G401 (cell line): ENCODE measurements at places on chromosomes 6 and 20. TPM values are rescaled to one million over a fixed set of nuclear protein-coding genes. Genes with fewer than 3 reads are reported as not detected.

DNA sequence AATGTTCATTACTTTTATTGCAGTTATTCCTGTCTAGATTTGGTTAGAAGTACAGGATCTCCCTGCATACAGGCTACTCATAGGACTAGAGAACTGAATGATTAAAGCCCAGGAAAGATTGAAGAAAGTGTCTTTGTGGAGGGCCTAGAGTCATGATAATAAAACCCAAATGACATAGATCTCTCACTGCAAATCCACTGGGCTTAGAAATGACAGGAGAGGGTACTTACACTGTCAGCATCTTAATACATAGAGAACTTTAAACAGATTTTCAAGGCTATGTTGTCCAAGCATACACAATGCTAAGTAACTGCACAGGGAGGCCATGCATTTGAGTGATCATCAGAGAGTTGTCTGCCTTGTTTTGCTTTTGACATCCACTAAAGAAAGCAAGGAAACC is 383.8 kb upstream of the MAP3K7 start:
- DNase-seq: no peak

POLR1C gene
- 46.8 and 54.0 TPM in 2 replicates for total RNA-seq

DNA sequence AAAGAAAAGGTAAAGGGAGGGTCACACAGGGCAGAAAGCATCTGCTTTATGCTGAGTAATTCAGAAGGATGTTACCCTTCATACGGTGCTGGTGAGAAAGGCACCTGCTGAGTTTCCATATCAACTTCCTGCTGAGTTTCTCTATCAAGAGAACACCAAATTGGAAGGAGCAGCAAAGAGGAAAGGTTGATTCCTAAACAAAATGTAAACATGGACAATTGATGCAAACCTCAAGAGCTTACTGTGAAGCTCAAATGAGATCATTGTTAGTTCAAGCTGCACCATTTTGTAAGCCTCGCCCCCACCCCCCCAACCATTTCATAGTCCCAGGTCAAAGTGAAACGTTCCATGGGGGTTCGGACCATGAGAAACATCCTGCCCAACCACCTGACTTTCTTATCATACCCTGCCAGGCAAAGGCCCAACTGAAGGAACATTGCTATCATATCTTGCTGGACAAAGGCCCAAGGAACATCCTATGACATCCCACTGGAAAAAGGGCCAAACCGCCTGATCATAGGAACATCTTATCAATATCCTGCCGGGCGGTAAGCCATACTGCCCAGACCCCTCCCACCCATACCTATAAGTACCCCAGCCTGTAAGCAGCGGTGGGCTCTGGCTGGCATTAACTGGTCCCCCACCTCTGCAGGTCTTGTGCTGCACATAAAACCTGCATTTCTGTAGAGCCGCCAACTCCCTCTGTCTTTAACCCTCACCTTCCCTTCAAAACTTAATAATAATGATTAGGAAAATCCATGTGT is 171.6 kb downstream of the UBE3D start:
- DNase-seq: no peak

DNA sequence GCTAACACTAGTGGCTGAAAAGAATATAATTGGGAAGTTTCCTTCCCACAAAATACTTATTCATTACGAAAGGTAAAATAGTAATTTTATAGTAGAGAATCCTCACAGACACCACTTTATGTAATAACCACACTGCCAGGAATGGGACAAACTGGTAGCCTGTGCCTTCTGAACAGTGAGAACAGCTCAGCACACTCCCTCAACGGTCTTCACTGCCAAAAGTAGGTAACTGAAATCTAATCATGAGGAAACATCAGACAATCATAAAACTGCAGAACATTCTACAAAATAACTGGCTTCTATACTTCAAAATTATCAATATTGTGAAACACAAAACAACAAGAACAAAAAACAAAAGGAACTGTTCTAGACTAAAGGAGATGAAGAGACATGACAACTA is 44.1 kb downstream of the NUP153 start:
- no peak for DNase-seq

DNA sequence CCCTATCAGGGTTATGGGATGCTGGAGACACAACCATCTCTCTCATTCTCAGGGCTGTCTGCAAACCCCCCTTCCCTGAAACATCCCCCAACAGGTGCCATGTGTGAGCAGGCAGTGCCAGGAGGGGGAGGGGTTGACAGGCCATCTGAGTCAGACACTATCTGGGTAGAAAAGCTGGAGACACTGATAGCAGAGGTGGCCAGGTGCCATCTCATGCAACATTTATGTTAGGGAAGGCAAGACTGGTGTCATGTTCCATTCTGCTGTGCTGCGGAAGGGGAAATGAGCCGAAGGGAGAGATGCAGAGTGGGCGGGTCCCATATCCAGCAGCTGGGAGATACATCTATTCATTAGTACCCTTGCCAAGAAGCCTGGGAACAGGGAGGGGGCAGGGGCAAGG is 3.5 kb downstream of the LHFPL5 start:
- no peak for DNase-seq

SLC32A1 gene
- not detected in 2 replicates for total RNA-seq

SLC13A3 gene
- total RNA-seq: not detected in 2 replicates

GRCh38 chr6:28867086-28867409 is 56.7 kb downstream of the TRIM27 start:
- DNase-seq: no peak

DNA sequence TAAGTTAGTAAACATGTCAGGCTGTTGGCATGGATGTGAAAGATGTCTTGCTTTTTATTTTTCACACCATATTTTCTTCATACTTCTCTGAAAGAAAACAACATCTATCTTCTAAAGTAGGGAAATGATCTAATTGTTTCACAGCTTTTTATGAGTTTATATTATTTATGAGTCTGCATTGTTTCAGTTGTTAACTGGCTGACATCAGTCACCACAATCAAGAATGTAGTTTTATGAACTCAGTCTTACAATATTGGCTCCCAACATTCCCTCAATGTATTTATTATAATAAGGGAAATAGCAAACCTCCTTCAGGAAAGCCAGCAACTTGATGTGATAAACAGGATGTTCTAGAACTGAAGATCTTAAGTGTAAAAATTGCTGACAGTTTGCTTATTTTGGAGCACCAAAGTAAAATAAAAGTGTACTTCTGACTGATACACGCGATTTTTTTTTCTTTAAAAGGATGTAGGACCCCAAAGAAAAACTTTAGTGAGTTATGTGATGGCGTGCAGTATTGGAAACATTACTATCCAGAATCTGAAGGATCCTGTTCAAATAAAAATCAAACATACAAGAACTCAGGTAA is 106.0 kb downstream of the ADGRG6 start:
- no peak for DNase-seq

SLC17A5 gene
- 6.2 and 8.1 TPM in 2 replicates for total RNA-seq

JARID2 gene
- 5.7 and 6.0 TPM in 2 replicates for total RNA-seq

GRCh38 chr6:35085359-35086281 is 55.5 kb downstream of the TCP11 start:
- DNase-seq: no peak

GRCh38 chr6:118334634-118335033 is 213.5 kb upstream of the PLN start:
- DNase-seq: no peak

DNA sequence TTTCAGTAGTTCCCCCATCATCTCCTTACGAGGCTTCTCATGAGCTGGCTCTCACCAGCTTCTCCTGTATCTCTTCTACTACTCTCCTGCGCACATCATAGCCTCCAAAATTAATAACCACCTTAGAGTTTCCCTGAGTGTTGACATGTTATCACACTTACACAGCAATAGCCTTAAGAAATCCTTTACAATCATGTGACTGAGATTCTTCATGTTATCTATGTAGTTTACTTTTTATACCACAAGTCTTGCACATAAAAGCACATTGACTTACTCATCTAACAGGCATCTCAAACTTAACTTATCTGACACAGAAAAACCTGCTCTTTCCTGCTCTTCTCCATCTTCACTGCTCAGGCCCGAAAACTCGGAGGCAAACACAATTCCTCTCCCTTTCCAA is 103.7 kb upstream of the TAB2 start:
- no peak for DNase-seq

GRCh38 chr20:9156529-9157280 is 87.8 kb downstream of the PLCB4 start:
- peak; percentile 54 for DNase-seq

GRCh38 chr6:73460056-73460455 is 1.5 kb upstream of the MTO1 start:
- DNase-seq: no peak

GRCh38 chr6:23073821-23074220 is 504.5 kb downstream of the HDGFL1 start:
- DNase-seq: no peak

DNA sequence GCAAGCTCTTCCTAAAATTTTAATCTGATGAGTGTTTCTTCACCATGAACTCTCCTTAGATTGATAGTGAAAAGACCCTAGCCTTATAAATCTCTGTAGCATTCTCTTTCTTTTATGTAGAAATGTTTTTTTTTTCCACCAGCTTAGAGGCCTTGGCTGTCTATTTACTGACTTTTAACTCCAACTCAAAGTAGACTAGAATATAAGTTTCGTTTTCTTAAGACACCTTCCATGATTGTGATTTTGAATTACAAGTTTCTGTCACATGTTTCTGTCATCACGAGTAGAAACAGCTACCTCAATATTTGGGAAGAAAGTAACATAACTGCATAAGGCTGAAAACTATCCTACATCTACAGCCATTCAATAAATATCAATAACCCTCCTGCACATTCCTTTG is 17.8 kb downstream of the ADGRF4 start:
- no peak for DNase-seq

- DNase-seq: no peak
Observed at GRCh38 chr6:91633374-91634111, 1046.7 kb upstream of the MAP3K7 start.

SIRPG gene
- not detected in 2 replicates for total RNA-seq

GRCh38 chr20:57414867-57415592 is 23.8 kb downstream of the RBM38 start:
- DNase-seq: no peak

DNA sequence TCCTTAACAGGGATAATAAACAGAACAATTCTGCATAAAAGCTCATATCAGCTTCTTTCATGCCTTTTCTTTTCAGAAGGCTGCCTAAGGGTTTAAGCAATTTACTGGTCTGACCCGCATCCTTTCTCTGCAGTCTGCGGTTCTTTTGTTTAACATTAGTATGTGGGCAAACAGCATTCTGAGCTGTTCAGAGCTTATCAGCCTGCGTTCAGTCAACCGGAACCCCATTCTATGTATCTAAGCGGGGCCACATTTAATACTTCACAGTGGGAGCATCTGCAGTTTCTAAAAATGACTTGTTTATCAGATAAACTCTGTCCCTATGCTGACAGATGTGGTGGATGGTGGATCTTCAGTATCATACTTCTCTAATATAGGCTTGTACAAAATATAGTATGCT is 758.9 kb upstream of the MMS22L start:
- no peak for DNase-seq

KCNK15 gene
- total RNA-seq: 17.9 TPM in 2 replicates

- no peak for DNase-seq
Observed at GRCh38 chr6:37731888-37732287, 34.2 kb upstream of the MDGA1 start.

SLC24A3 gene
- total RNA-seq: not detected in 2 replicates

FUCA2 gene
- total RNA-seq: 54.2 and 54.7 TPM in 2 replicates

CYP24A1 gene
- total RNA-seq: 0.27 TPM in 1 of 2 replicates, not detected in the other

- DNase-seq: no peak
Observed at GRCh38 chr6:17691925-17692538, 14.7 kb downstream of the NUP153 start.

POM121L2 gene
- total RNA-seq: not detected in 2 replicates

FAM209A gene
- total RNA-seq: not detected in 2 replicates

DNA sequence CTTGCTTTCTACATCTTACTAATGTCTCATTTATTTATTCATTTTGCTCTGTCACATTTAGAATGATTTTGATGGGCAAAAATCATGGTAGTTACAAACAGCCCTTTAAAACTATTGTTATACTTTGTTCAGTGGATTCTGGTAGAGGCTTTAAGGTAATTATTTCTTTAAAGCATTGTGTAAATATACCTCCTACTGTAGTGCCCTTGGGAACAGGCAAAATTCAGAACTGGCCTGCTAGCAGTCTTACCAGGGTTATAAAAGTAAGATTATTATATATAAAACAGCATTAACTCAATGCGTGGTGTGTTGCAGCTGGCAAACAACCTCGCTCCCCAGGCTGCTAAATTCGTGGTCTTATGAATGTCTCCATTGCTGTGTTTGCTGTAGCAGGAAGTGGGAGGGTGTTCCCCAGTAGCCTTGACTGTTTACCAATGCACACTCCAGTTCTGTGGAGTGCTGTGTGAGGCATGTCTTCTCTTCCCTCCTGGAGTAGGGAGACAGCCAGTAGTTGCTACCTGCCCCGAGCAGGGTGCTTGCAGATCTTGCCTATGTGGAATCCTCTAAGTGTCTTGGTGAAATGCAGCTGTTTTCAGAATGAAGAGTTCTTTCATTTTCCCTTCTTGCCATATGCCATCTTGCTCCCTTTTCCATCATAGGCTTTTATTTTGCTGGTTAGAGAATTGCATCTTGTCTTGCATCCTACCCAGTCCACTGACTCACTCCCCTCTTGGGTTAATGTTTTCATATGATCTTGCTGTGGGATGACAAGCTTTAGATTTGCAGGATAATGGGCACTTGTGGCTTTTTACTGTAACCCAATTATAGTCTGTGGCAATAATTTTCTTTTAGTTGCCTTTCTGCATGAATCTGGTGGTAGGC is 45.3 kb downstream of the IGF2R start:
- DNase-seq: no peak

DNA sequence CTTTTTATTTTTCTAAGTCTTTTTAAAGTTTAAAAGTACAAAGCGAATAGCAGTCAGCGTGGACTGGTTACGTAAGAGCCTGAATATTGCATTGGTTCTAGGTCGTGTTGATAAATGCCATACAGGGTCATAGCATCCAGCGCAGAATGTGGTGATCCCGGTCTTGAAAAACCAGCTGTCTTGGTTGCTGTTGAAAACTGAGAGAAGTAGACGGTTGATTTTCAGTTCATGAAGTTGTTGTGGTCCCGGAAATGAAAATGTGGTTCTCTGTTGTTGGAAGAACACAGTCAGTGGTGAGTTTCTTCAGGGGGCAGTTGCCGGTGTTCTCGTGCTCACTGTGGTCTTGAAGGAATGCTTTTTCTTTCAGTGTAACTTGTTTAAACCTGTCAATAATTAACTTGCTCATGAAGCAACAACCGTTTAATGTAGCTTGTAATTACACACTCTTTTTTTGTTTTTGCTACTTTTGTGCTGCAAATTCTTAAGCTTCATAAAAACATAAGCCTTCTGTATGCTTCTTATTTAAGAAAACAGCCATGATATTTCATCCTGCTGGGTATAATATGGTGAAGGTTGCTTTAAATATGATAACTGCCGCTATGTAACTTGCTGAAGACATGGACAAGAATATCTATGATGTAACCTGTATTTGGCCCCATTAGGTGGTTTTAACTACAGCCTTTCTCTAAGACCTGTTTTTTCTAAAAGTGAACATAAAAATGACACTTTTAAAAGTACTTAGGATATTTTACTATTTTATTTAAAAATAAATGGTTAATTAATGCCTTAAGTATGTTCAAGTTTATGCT is 64.8 kb upstream of the KIF25 start:
- DNase-seq: no peak

DNA sequence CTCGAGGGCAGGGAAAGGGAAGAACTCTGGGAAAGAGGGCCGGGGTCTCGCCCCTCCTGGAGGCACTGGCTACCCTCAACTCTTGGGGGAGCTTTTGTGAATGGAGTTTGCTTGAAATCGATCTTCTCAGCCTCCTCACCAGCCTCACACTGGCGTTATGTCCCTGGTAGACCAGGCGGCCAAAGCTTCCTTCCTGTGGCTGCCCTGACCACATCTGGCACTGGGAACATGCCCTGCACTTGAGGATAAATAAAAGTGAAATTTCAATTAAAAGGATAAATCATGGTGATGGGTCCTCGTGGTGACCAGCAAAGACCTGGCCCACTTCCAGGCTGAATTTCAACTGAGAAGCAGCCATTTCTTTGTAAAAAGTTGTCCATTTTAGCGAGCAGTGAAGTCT is 234.7 kb downstream of the TAF4 start:
- DNase-seq: no peak
